ENCODE measurements at places on chromosomes 12 and 14. TPM values are rescaled to one million over a fixed set of nuclear protein-coding genes. Genes with fewer than 3 reads are reported as not detected.

GON7 gene
- 17.9 TPM for total RNA-seq

MEG3 gene
- total RNA-seq: not detected

MYH6 gene
- total RNA-seq: 0.08 TPM

DNA sequence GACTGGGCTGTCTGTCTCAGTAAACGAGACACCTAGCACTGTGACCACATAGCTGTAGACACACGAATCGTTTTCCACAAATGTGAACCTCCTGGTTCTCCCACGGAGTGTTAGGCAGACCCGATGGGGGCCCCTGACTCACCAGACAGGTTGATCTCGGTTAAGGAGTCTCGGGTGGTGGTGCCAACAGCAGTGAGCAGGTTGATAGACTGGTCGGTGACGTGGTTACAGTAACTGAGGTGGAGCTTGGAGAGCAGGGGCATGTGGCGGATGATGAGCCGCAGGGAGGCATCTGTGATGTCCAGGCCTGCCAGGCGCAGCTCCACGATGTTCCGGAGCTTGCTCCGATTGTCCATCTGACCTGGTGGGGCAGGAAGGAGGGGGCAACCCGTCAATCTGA is 39.8 kb downstream of the RNF34 start:
- DNase-seq: no peak
- H3K36me3 ChIP-seq: peaks cover 72% of the 10 kb centered on the region
- no peaks in the 10 kb centered on the region for H3K4me1 ChIP-seq
- H3K27ac ChIP-seq: peak overlapping the region; percentile 41

GRCh38 chr14:69093631-69094421 is 59.1 kb downstream of the DCAF5 start:
- no peak for DNase-seq
- H3K27me3 ChIP-seq: no peaks in the 10 kb centered on the region
- no peak overlapping the region for H3K4me3 ChIP-seq
- H3K4me1 ChIP-seq: peaks cover 13% of the 10 kb centered on the region
- peaks cover 20% of the 10 kb centered on the region for H3K36me3 ChIP-seq

- no peaks in the 10 kb centered on the region for H3K36me3 ChIP-seq
- no peak overlapping the region for H3K4me3 ChIP-seq
- no peak for DNase-seq
- H3K4me1 ChIP-seq: peaks cover 2% of the 10 kb centered on the region
- no peak overlapping the region for H3K27ac ChIP-seq
- no peaks in the 10 kb centered on the region for H3K27me3 ChIP-seq
These were observed 44.8 kb downstream of the BCL2L14 start for GRCh38 chr12:12115514-12115913.

GRCh38 chr14:32826404-32827082 is 112.1 kb upstream of the NPAS3 start:
- DNase-seq: no peak
- no peaks in the 10 kb centered on the region for H3K27me3 ChIP-seq
- no peaks in the 10 kb centered on the region for H3K4me1 ChIP-seq
- no peak overlapping the region for H3K27ac ChIP-seq
- no peaks in the 10 kb centered on the region for H3K36me3 ChIP-seq

GRCh38 chr12:97837401-97837800 is 374.8 kb downstream of the RMST start:
- H3K36me3 ChIP-seq: no peaks in the 10 kb centered on the region
- H3K4me3 ChIP-seq: no peak overlapping the region
- no peaks in the 10 kb centered on the region for H3K4me1 ChIP-seq
- no peaks in the 10 kb centered on the region for H3K27me3 ChIP-seq
- no peak overlapping the region for H3K27ac ChIP-seq
- no peak for DNase-seq

GRCh38 chr12:70774055-70774454 is 136.8 kb upstream of the PTPRB start:
- H3K27ac ChIP-seq: no peak overlapping the region
- H3K4me3 ChIP-seq: no peak overlapping the region
- no peak for DNase-seq
- H3K36me3 ChIP-seq: no peaks in the 10 kb centered on the region
- H3K4me1 ChIP-seq: no peaks in the 10 kb centered on the region
- H3K27me3 ChIP-seq: peaks cover 2% of the 10 kb centered on the region
